Osteoblast (primary cell): ENCODE measurements at places on chromosomes 13 and 19. TPM values are rescaled to one million over a fixed set of nuclear protein-coding genes. Genes with fewer than 3 reads are reported as not detected.

CXCL17 gene
- not detected in 2 replicates for total RNA-seq

ZNF835 gene
- 0.29 and 0.72 TPM in 2 replicates for total RNA-seq

FZR1 gene
- total RNA-seq = 36.6 and 39.5 TPM in 2 replicates

ZNF846 gene
- 14.1 and 17.7 TPM in 2 replicates for total RNA-seq

CD209 gene
- total RNA-seq = not detected in 2 replicates

GRIN2D gene
- under 0.01 TPM in 2 replicates for total RNA-seq

KCNN4 gene
- 6.5 and 7.2 TPM in 2 replicates for total RNA-seq

ZNF418 gene
- 4.7 and 5.1 TPM in 2 replicates for total RNA-seq

CPAMD8 gene
- 0.29 and 0.36 TPM in 2 replicates for total RNA-seq

TSEN34 gene
- 73.1 and 76.3 TPM in 2 replicates for total RNA-seq

ICAM5 gene
- under 0.01 TPM in 1 of 2 replicates, not detected in the other for total RNA-seq

TMEM221 gene
- total RNA-seq = not detected in 2 replicates

CRB3 gene
- not detected in 2 replicates for total RNA-seq

GPC5 gene
- 0.29 and 0.36 TPM in 2 replicates for total RNA-seq

ATP4B gene
- not detected in 2 replicates for total RNA-seq

ZNF256 gene
- total RNA-seq = 5.8 and 5.9 TPM in 2 replicates

LGALS4 gene
- not detected in 2 replicates for total RNA-seq

MIDN gene
- 14.4 and 19.9 TPM in 2 replicates for total RNA-seq

ZSCAN22 gene
- 2.5 and 3.5 TPM in 2 replicates for total RNA-seq

SIGLEC11 gene
- total RNA-seq = under 0.01 TPM in 1 of 2 replicates, not detected in the other

TSHZ3 gene
- total RNA-seq = 7.6 and 9.4 TPM in 2 replicates

NKG7 gene
- total RNA-seq = not detected in 2 replicates

KRTDAP gene
- not detected in 2 replicates for total RNA-seq

KLK14 gene
- not detected in 2 replicates for total RNA-seq

IL4I1 gene
- total RNA-seq = 0.29 and 1.4 TPM in 2 replicates

ICAM4 gene
- under 0.01 and 0.29 TPM in 2 replicates for total RNA-seq

TM9SF2 gene
- 160 and 182 TPM in 2 replicates for total RNA-seq

PTH2 gene
- not detected in 2 replicates for total RNA-seq

CALR3 gene
- total RNA-seq = not detected in 2 replicates

OR7D2 gene
- not detected in 2 replicates for total RNA-seq

MAMSTR gene
- total RNA-seq = 0.36 and 0.59 TPM in 2 replicates

MAP1S gene
- 15.2 and 16.5 TPM in 2 replicates for total RNA-seq
